ENCODE measurements at places on chromosomes 3 and 15. TPM values are rescaled to one million over a fixed set of nuclear protein-coding genes. Genes with fewer than 3 reads are reported as not detected.

The ST8SIA2 gene
- total RNA-seq: not detected

GRCh38 chr15:45386974-45387373, 8.6 kb upstream of the GATM start:
- H3K4me1 ChIP-seq: peaks cover under 1% of the 10 kb centered on the region
- DNase-seq: no peak
- no peak overlapping the region for H3K4me3 ChIP-seq
- no peak overlapping the region for H3K27ac ChIP-seq

GRCh38 chr3:25088284-25088683, 339.8 kb upstream of the RARB start:
- H3K27me3 ChIP-seq: no peaks in the 10 kb centered on the region
- H3K4me3 ChIP-seq: no peak overlapping the region
- no peaks in the 10 kb centered on the region for H3K36me3 ChIP-seq
- no peak overlapping the region for H3K27ac ChIP-seq
- H3K4me1 ChIP-seq: no peaks in the 10 kb centered on the region

- peaks cover 34% of the 10 kb centered on the region for H3K4me1 ChIP-seq
- DNase-seq: no peak
- H3K36me3 ChIP-seq: peaks cover 55% of the 10 kb centered on the region
- H3K4me3 ChIP-seq: peak overlapping the region; percentile 86
These were observed 584 bp downstream of the RPS17 start for GRCh38 chr15:82539691-82540054.

DNA sequence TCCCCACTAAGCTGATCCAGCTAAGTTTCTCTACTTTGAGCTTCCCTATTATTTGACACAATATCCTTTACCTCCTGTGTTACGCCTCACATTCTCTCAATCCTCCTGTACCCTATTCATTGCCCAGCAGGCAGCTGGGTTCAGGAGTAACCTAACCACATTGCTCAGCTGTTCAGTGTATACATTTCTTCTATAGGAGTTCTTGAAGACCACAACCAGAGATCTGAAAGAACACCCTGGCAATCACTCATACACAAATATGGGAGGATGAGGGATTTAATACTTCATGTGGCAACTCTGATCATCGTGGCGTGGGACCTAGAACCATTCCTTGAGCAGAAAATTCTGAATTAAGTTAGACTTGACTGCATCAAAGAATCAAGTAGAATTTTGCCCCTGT, 346.8 kb upstream of the ARPP21 start:
- no peaks in the 10 kb centered on the region for H3K36me3 ChIP-seq
- H3K4me1 ChIP-seq: peaks cover 4% of the 10 kb centered on the region
- peaks cover 2% of the 10 kb centered on the region for H3K27me3 ChIP-seq
- no peak overlapping the region for H3K4me3 ChIP-seq
- H3K27ac ChIP-seq: no peak overlapping the region
- no peak for DNase-seq

GRCh38 chr15:59524331-59524731, 86.3 kb downstream of the FAM81A start:
- peaks cover 13% of the 10 kb centered on the region for H3K27me3 ChIP-seq
- H3K27ac ChIP-seq: no peak overlapping the region
- H3K4me3 ChIP-seq: peak overlapping the region; percentile 4

- H3K27ac ChIP-seq: no peak overlapping the region
- peaks cover 7% of the 10 kb centered on the region for H3K4me1 ChIP-seq
- H3K27me3 ChIP-seq: no peaks in the 10 kb centered on the region
- H3K4me3 ChIP-seq: no peak overlapping the region
- no peak for DNase-seq
- peaks cover 24% of the 10 kb centered on the region for H3K36me3 ChIP-seq
These were observed 100.4 kb downstream of the MCTP2 start for GRCh38 chr15:94331731-94332130.

DNA sequence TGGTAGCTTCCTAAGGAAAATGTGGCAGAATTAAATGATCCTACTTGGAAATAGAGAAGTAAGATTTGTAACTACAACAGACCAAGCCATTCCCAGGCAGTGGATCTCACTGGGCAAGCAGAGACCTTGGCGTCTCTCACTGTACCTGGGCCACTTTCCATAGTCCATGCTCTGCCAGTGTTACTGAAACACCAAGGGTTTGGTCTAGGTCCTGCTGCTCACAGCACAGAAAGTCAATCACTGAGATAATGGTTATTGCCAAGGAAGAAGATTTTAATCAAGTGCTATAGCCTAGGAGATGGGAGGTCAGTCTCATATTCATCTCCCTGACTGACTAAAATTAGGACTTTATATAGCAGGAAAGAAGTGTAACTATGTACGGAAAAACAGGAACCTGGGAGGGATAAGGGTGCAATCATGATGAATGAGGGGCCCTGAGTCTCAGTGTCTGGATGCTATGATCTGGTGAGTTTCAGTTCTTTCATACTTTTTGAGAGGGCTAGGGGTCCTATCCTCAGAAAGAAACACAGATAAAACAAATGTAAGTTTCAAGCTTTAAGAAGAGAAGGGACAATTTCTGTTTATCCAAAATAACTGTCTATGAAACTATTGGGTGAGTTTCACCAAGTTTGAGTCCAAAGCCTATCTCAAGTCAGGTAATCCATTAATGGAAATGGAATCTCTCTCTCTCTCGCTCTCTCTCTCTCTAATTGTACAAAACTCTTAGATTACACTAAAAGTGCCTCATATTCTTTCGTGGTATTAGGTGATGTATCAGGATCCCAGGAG, 20.6 kb downstream of the GPR15 start:
- H3K27me3 ChIP-seq: no peaks in the 10 kb centered on the region
- peak overlapping the region; percentile 72 for H3K4me3 ChIP-seq
- H3K27ac ChIP-seq: peak overlapping the region; percentile 86
- DNase-seq: peak; percentile 55
- peaks cover 74% of the 10 kb centered on the region for H3K4me1 ChIP-seq

DNA sequence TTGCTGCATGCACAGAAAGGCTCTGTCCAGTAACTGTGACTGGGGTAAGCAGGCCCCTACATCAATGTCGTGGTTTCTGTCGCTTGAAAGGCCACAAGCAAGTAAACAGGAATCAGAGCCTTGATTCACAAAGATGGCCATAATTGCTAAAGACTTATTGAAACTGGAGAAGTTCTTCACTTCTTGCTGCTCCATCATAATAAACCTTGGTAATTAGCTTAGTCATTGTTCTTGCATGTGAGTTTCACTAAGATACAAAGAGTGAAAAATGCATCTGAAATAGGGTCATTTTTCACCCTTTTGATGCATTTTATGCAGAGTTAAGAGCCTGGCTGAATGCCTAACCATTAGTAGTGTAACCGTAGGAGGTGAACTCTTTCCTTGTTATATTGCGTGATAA, 3.2 kb downstream of the SEMA6D start:
- no peaks in the 10 kb centered on the region for H3K36me3 ChIP-seq
- no peak overlapping the region for H3K27ac ChIP-seq
- H3K4me1 ChIP-seq: no peaks in the 10 kb centered on the region
- peaks cover 41% of the 10 kb centered on the region for H3K27me3 ChIP-seq

- no peak overlapping the region for H3K4me3 ChIP-seq
- H3K27ac ChIP-seq: no peak overlapping the region
- peaks cover 3% of the 10 kb centered on the region for H3K27me3 ChIP-seq
These were observed 100.0 kb downstream of the ALCAM start for GRCh38 chr3:105466495-105467404.

DNA sequence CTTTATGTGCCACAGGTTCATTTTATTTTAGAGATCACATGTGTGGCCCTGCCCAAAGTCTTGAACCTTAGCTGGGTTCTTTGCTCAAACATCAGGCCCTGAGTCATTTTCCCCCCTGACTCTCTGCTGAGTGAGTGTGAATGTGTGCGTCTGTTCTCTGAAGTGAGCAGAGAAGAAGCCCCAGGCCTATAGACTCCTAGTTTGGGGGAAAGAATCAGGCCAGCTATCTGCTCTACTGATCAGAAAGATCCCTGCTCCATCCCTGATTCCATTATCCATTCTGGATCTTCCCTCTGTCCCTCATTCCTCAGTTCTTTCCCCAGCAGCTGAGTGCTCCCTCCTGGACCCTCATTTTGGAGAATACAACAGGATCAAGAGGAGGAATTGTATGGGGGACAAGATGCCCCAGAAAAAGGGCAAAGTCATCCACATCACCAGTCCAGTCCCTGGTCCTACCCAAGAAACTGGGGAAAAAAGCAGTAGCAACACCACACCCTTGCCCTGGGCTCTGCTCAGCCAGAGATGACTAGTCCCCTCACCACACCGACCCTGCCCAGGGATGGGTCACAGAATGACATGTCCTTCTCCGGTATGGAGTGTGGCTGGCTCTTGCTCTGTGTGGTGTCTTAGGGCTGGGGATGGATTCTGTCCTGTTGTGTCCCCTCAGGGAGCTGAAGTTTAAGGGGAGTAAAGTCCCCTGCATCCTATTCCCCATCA, 3.2 kb downstream of the DUOX1 start:
- no peak overlapping the region for H3K27ac ChIP-seq
- H3K4me3 ChIP-seq: no peak overlapping the region
- H3K27me3 ChIP-seq: peaks cover 64% of the 10 kb centered on the region
- H3K4me1 ChIP-seq: peaks cover 3% of the 10 kb centered on the region
- no peak for DNase-seq

GRCh38 chr3:94162700-94163099, 99.8 kb downstream of the NSUN3 start:
- H3K4me1 ChIP-seq: no peaks in the 10 kb centered on the region
- DNase-seq: no peak
- no peaks in the 10 kb centered on the region for H3K27me3 ChIP-seq

GRCh38 chr3:126135071-126135405, 45.3 kb downstream of the ALDH1L1 start:
- H3K4me3 ChIP-seq: no peak overlapping the region
- no peak overlapping the region for H3K27ac ChIP-seq
- no peaks in the 10 kb centered on the region for H3K4me1 ChIP-seq
- no peaks in the 10 kb centered on the region for H3K36me3 ChIP-seq
- no peak for DNase-seq
- H3K27me3 ChIP-seq: peaks cover 11% of the 10 kb centered on the region

DNA sequence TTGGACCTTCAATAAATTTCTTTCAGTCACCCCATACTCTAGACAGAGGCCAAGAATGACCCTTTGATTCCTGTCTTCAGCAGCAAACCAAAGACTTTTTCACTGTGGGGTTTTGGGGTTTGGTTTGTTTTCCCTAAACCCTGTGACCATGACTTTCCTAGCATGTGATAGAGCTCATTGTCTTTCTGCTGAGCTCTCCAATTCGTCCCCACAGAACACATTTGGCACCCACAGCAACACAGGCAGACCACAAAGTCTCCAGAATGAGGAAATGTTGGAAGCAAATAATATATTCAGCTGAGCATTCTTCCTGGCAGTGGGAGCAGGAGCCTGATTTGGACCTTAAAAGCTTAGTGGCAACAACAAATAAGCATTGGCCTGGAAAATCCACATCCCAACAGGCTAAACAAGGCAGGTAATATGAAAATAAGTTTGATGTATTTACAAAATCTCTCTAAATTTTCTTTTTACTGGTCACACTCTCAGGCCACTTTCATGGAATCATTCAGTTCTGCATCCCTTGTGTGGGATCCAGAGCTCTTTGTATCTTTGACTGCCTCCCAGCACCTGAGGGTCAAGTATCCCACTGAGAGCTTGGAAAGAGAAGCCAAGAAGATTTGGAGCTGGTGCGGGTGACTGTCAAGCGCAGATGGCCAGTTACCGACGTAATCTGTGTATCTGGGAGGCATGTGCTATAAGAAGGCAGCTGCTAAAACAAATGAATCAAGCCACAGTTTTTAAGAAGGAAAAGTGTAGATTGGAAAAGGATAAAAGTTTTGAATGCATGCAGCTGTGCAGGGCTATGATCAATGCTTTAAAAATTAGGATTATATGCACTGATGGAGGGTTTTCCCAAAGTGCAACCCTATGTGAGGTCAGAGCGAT, 36.5 kb upstream of the CPB1 start:
- no peak overlapping the region for H3K4me3 ChIP-seq
- no peak for DNase-seq
- H3K27ac ChIP-seq: no peak overlapping the region
- H3K27me3 ChIP-seq: no peaks in the 10 kb centered on the region
- H3K36me3 ChIP-seq: no peaks in the 10 kb centered on the region

Data from activated CD4-positive, alpha-beta T cell treated with anti-CD3 and anti-CD28 coated beads, Interleukin-2, amount 10 ng/mL, durations not matched to agents 24 days and 14 days (primary cell).